Stimulated activated CD4-positive, alpha-beta T cell treated with anti-CD3 and anti-CD28 coated beads, Interleukin-12 subunit alpha, Interleukin-12 subunit beta, amount 100 ng/mL, for 4 hours (primary cell): ENCODE measurements at places on chromosomes 3 and 15.

GRCh38 chr3:134445636-134446035 lies 40.1 kb downstream of the ANAPC13 start:
- DNase-seq = no peak

DNA sequence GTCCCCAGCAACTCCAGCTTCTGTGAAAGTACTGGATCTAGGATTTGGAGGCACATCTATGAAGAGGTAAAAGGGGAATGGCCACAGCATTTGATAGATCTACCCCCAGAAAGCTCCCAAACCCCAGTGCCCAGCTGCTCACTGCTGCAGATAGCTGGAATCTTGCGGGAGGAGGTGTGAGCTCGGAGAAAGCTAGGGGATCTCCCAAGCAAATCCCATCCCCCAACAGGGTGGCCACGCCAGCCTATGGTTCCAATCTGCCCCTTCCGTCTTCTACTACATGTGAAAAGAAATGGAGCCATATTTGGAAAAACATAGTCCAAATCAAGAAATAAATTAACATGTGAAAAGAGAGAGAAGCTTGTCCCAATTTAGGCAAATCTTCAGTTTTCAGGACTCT lies 42.0 kb downstream of the SEMA5B start:
- no peak for DNase-seq

- no peak for DNase-seq
These were observed 12.8 kb upstream of the PDCD7 start for GRCh38 chr15:65146438-65146837.

GRCh38 chr3:170421111-170421641 lies 2.5 kb downstream of the CLDN11 start:
- no peak for DNase-seq
